ENCODE measurements at places on chromosomes 4 and X. TPM values are rescaled to one million over a fixed set of nuclear protein-coding genes. Genes with fewer than 3 reads are reported as not detected.

The STATH gene
- not detected for total RNA-seq

- no peak overlapping the region for H3K4me3 ChIP-seq
- H3K27me3 ChIP-seq, result peaks cover 3% of the 10 kb centered on the region
- H3K36me3 ChIP-seq, result no peaks in the 10 kb centered on the region
- no peaks in the 10 kb centered on the region for H3K4me1 ChIP-seq
Observed at GRCh38 chr4:81060587-81061343, 30.3 kb downstream of the BMP3 start.

The GPR82 gene
- not detected for total RNA-seq

DNA sequence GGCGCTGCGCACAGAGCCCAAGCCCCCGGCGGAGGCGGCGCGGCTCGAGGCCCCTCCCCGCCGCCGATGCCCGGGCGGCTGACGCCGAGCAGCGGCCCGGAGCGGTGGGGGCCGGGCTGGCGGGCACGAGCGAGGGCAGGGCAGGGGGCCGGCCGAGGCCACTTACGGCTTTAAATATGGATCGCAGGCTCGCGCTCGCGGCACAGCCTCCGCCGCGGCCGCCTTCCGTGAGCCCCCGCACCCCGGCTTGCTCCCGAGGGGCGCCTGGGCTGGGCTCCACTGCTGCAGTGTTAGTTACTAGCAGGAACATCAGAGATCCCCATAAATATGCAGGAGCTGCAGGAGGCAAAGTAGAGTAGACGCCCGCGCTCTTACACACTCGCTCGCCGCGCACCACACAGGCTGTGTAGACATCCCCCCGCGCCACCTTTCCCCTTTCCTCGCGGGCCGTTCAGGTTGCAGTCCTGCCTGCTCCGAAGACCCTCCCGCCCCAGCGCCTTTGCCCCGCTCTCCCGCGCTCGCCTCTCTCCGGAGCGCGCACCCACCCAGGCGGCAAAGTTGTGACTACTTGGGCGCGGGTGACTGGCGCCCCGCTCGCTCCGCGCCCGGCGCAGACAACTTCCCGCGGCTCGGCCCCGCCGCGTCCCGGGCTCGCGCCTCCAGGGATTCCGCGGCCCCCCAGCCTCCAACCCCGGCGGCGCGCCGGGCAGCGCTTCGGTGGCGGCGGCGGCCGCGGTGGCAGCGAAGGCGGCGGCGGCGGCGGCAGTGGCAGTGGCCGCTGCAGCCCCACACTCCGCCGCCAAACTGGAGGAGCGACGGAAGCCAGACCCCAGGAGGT is 152.0 kb upstream of the SLC4A4 start:
- no peaks in the 10 kb centered on the region for H3K27me3 ChIP-seq
- DNase-seq, result peak; percentile 47

- H3K27me3 ChIP-seq, result no peaks in the 10 kb centered on the region
- no peaks in the 10 kb centered on the region for H3K36me3 ChIP-seq
- H3K4me1 ChIP-seq, result no peaks in the 10 kb centered on the region
Observed at GRCh38 chr4:98828801-98829200, 100.1 kb downstream of the EIF4E start.

GRCh38 chrX:131821945-131822622 is 201.0 kb upstream of the STK26 start:
- H3K27ac ChIP-seq, result no peak overlapping the region
- no peaks in the 10 kb centered on the region for H3K36me3 ChIP-seq
- H3K27me3 ChIP-seq, result no peaks in the 10 kb centered on the region
- DNase-seq, result peak; percentile 59
- no peaks in the 10 kb centered on the region for H3K4me1 ChIP-seq

- no peaks in the 10 kb centered on the region for H3K4me1 ChIP-seq
- H3K27ac ChIP-seq, result no peak overlapping the region
- no peaks in the 10 kb centered on the region for H3K36me3 ChIP-seq
Observed at GRCh38 chrX:110194977-110195376, 122.9 kb downstream of the AMMECR1 start.

The NDNF gene
- total RNA-seq, result 0.34 TPM

DNA sequence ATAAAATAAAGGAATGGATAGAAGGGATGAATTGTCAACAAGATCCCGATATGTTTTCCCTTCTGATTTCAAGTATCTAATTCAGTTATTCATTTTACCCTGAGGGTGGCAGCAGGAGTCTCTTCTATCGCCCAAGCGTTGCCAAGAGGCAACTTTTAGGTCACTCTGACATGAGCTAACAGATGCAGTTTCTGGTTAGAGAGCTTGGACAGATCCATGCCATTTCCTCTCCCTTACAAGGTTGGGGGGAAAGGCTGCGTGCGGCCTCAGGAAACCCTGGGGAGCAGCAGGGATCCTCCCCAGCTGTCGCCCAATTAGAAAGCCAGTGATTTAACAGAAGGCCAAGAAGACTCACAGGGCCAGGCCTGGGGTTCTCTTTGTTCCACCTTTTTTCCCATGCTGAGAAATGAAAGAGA is 35.3 kb upstream of the WAS start:
- no peak overlapping the region for H3K27ac ChIP-seq
- H3K4me1 ChIP-seq, result no peaks in the 10 kb centered on the region
- no peaks in the 10 kb centered on the region for H3K27me3 ChIP-seq
- H3K4me3 ChIP-seq, result no peak overlapping the region
- DNase-seq, result peak; percentile 13
- no peaks in the 10 kb centered on the region for H3K36me3 ChIP-seq

GRCh38 chrX:39288592-39288991 is 487.3 kb downstream of the MID1IP1 start:
- no peaks in the 10 kb centered on the region for H3K27me3 ChIP-seq
- DNase-seq, result no peak
- no peak overlapping the region for H3K4me3 ChIP-seq
- no peak overlapping the region for H3K27ac ChIP-seq
- no peaks in the 10 kb centered on the region for H3K36me3 ChIP-seq

The NLRP2B gene
- total RNA-seq, result not detected

DNA sequence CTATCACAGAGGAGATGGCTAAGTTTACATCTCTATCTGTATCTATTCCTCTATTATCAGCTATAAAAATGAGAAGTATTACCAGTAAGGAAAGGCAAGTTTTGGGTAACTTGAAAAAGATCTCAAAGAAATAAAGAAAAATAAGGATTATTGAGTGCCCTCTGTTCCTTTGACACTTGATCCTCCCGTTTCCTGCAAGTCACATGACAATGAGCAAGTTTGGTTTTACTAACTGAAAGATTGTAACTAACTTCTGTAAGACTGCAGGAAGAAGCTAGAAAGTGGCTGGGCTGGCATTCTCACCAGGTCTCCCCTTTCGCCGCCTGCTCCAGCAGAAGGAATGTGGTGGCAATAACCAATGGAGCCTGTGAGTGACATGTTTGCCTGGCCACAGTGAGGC is 59.2 kb downstream of the ARHGAP24 start:
- H3K27ac ChIP-seq, result no peak overlapping the region
- H3K36me3 ChIP-seq, result no peaks in the 10 kb centered on the region
- no peak overlapping the region for H3K4me3 ChIP-seq
- no peaks in the 10 kb centered on the region for H3K27me3 ChIP-seq

GRCh38 chrX:123219916-123220315 is 35.8 kb downstream of the GRIA3 start:
- H3K4me1 ChIP-seq, result no peaks in the 10 kb centered on the region
- no peak overlapping the region for H3K27ac ChIP-seq
- no peaks in the 10 kb centered on the region for H3K36me3 ChIP-seq
- H3K4me3 ChIP-seq, result no peak overlapping the region
- no peaks in the 10 kb centered on the region for H3K27me3 ChIP-seq
- DNase-seq, result peak; percentile 14

The SOWAHD gene
- 0.54 TPM for total RNA-seq

DNA sequence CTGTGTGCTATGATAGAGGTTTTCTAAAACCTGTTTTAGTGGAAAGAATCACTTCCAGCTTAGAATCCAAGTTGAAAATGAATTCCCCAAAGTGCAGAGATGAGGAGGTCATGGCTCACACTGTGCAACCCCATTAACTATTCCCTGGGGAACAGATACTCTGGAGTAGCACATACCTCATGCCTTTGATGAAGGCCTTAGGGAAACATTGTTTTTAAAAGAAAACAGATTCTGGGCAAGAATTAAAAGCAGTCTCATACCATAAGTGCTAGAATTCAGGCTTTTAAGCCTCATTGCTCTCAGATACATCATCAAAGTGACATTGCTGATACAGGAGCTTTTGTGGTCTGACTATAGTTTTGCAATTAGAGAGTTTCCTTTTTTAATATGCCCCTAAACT is 115.1 kb downstream of the NDST4 start:
- H3K36me3 ChIP-seq, result no peaks in the 10 kb centered on the region
- H3K4me1 ChIP-seq, result peaks cover 12% of the 10 kb centered on the region
- DNase-seq, result peak; percentile 42
- H3K27me3 ChIP-seq, result no peaks in the 10 kb centered on the region

DNA sequence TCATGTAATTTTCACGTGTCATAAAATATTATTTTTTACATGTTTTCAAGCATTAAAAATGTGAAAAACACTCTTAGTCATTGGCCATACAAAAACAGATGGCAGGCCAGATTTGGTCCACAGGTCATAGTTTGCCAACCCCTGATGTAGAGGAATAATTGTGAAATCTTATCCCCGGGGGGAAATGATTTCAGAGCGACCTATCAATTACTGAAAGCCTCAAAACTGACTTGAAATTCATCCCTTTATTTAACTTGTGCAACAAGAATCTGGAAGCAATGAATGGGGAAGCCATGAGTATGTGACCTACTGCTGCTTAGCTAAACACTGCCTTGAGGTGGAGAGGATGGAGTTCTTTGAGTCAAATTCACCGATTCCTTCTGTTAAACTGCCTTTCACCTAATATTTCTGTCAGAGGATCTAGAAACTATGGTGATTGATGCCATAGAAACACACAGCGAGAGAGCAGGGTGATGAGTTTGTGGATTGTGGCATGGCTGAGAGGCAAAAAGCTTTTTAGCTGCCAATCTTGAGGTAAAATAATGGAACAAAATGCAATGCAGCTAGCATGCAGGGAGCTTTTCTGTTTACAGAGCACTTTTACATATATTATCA is 30.3 kb upstream of the BRS3 start:
- no peaks in the 10 kb centered on the region for H3K4me1 ChIP-seq
- H3K27me3 ChIP-seq, result no peaks in the 10 kb centered on the region
- no peak for DNase-seq
- no peak overlapping the region for H3K4me3 ChIP-seq
- no peak overlapping the region for H3K27ac ChIP-seq

The IL13RA2 gene
- total RNA-seq, result not detected

The TEX13D gene
- total RNA-seq, result not detected

DNA sequence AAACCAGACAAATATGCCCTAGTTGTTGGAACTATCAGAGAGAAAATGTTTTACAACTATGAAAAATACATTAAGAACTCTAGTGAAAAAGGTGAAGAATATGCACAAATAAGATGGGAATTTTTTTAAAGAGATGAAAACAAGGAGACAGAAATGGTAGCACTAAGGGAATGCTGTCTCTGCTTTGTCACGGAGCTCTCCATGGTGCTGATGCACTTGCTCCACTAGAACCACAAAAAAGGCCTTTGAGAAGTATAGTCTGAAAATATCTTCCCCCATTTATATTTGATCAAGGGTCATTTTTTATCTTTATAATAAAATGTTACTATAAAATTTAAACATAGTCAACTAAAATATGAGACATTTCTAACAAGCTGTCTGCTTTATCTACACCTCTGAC is 1655.5 kb upstream of the AGA start:
- H3K4me1 ChIP-seq, result no peaks in the 10 kb centered on the region
- H3K36me3 ChIP-seq, result no peaks in the 10 kb centered on the region
- peak; percentile 27 for DNase-seq
- H3K27ac ChIP-seq, result no peak overlapping the region

The MAGEC1 gene
- total RNA-seq, result not detected

GRCh38 chr4:103150677-103151076 is 47.5 kb downstream of the CENPE start:
- H3K36me3 ChIP-seq, result peaks cover 19% of the 10 kb centered on the region
- DNase-seq, result peak; percentile 45
- no peaks in the 10 kb centered on the region for H3K27me3 ChIP-seq
- no peaks in the 10 kb centered on the region for H3K4me1 ChIP-seq

- no peak for DNase-seq
- no peaks in the 10 kb centered on the region for H3K36me3 ChIP-seq
- no peaks in the 10 kb centered on the region for H3K27me3 ChIP-seq
- H3K4me3 ChIP-seq, result no peak overlapping the region
- no peaks in the 10 kb centered on the region for H3K4me1 ChIP-seq
- no peak overlapping the region for H3K27ac ChIP-seq
Observed at GRCh38 chr4:108814326-108814725, 51.5 kb upstream of the ETNPPL start.

DNA sequence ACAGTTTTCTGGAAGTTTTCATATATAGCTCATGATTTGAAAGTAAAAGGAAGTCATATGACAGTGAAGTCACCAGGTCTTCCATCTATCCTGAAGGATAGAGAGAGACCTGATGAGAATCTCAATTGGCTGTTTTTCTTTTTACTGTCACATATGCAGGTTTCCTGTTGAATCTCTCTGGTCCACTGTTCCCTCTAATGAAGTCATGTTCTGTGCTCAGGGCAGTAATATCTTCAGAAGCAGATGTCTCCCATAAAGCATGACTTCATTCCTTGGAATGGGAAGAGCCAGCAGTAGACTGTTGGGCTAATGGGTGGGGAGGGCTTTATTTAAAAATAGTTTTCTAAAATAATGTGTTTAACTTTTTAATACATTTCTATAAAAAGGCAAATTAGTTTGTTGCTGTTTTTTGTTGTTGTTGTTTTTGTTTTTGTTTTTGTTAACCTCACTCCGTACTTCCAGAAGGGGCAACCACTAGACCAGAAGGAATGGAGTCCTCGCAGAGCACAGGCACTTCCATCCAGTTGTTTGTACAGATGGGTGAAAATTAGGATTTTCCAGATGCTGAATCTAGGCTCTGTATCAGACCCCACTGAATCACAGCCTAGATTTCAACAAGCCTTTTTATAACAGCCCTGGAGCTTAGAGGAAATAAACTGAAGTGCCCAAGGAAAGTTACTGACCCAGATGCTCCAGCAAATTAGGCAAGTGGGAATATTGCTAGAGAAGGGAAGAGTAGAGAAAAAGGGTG is 54.2 kb downstream of the AWAT2 start:
- no peaks in the 10 kb centered on the region for H3K36me3 ChIP-seq
- H3K27me3 ChIP-seq, result no peaks in the 10 kb centered on the region
- no peak overlapping the region for H3K27ac ChIP-seq
- no peaks in the 10 kb centered on the region for H3K4me1 ChIP-seq
- no peak overlapping the region for H3K4me3 ChIP-seq
- DNase-seq, result no peak

DNA sequence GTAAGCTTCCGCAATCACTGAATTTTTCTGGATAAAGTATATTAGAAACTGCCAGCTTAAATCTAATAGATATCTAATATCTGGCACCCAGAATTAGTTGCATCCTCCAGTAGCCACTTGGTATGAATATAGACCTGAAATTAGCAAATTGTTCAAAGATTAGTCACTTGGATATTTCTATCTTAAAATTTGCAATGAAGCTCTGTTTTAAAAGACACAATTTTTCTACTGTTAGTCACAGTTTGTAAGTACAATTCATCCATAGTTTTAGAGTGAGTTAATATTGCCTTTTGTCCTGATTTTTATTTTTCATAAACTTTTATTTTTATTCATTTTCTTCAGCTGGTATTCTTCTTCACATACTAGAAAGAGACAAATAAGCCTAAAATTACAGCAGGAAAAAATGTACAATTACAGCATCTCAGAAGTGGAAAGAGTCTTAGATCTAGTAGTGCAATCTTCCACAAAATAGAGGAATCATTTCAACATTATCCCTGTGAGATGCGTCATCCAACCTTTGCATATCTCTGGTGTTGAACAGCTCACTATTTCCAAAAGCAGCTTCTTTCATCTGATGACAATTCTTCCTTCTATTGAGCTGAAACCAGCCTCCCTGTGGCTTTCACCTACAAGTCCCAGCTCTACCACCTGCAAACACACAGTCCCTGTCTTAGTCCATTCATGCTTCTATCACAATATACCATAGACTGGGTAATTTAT is 190.0 kb upstream of the AR start:
- H3K27ac ChIP-seq, result no peak overlapping the region
- no peaks in the 10 kb centered on the region for H3K36me3 ChIP-seq
- no peak overlapping the region for H3K4me3 ChIP-seq
- H3K27me3 ChIP-seq, result no peaks in the 10 kb centered on the region
